Stimulated activated CD4-positive, alpha-beta T cell treated with anti-CD3 and anti-CD28 coated beads, Interleukin-12 subunit alpha, Interleukin-12 subunit beta, amount 100 ng/mL, for 4 hours (primary cell): ENCODE measurements at places on chromosomes 12 and 14.

GRCh38 chr12:119480551-119480950 lies 113.0 kb upstream of the TMEM233 start:
- no peak for DNase-seq

GRCh38 chr14:74490486-74490885 lies 2.6 kb downstream of the NPC2 start:
- no peak for DNase-seq

DNA sequence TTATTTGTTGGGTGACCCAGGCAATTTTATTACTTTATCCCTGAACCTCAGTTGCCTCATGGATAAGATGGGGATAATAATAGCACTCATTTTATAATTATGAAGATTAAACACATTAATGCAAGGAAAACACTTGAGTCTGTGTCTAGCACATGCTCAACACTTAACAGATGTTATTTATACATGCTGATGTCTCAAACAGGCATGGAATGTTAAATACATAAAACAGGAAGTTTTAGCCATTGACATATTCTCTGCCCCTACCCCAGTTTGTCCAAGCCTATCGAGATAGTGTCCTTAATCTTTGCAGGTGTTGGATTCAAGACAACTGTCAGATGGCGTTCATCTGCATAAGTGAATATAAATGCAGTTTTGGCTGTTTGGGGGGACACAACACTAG lies 109.8 kb downstream of the SCAF11 start:
- DNase-seq, result no peak

- DNase-seq, result no peak
Measured at GRCh38 chr14:35304812-35305462, 12.8 kb downstream of the PSMA6 start.

DNA sequence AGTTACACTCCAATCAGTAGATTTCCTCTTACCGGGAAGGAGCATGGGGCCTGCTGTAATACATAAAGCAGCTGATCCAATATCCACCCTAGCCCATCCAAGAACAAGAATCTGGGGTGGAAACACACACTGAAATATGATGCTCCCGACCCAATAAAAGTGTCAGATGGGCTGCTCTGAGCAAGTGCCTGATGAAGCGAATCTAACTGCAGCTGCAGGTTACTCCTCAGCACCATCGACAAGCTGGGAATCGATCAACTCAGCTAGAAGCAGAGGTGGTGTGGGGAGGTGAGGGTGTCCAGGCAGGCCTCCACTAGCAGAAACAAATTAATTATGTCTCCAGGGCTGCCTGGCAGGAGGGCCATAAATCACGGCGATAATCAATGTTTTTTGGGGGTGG lies 64.0 kb upstream of the WSCD2 start:
- DNase-seq, result no peak

DNA sequence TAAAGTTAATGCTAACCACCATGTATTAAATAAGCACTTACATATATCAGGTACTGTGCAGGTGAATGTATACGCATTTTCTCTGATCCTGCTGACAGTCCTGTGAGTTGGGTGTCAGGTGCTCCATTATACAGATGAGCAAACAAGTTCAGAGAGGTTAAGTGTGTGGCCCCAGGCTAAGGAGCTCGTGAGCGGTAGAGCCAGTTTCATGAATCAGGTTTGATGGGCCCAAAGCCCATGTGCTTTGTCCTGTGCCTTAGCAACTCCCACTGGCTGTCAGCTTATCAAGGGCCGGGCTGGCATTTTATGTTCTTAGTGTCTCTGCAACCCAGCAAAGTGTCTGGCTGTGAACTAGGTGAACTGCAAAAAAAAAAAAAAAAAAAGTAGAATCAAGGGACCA lies 701.2 kb upstream of the TBX3 start:
- DNase-seq, result no peak

- DNase-seq, result no peak
Measured at GRCh38 chr14:61368781-61369453, 47.5 kb downstream of the PRKCH start.

GRCh38 chr12:132568826-132569480 lies 41.4 kb downstream of the LRCOL1 start:
- no peak for DNase-seq

DNA sequence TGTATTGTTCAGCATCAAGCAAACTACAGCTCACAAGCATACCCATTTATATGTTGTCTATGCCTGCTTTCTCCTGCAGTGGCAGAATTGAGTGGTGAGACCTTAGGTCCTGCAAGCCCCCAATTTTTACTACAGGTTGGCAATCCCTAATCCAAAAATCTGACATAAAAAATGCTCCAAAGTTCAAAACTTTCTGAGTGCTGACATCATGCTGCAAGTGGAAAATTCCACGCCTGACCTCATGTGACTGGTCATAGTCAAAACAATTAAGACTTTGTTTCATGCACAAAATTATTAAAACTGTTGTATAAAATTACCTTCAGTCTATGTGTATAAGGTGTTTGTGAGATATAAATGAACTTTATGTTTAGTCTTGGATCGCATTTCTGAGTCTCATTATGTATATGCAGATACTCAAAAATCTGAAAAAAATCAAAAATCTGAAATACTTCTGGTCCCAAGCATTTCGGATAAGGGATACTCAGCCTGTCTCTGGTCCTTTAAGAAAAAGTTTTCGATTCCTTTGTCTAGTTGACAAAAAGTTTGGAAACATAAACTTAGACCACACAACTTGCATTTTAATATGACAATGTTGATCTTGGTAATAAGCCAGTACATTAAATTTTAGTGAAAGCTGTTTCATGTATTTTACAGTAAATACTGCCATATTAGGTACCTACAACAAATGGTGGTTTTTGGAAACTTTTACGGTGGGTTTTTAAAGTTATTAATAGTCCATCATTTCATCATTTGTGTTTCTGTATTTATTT lies 81.5 kb downstream of the AEBP2 start:
- DNase-seq, result no peak

DNA sequence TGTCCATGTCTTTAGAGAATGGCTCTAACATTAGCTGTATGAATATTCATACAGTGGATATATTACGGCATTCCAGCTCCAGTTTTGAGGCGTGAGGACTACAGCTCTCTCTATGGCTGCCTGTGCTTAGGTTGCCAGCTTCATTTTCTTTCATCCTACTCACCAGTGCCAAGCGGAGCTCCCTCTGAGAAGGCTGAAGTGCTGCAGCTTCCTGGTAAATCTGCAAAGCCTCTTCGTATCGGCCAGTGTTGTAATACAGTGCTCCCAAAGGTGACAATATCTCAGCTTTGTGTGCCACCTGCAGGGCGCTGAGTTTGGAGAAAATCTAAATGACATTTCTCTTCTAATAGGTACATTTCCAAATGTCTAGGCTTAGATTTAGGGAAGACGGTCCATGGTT lies 19.8 kb upstream of the OVCH1 start:
- no peak for DNase-seq

GRCh38 chr12:132593521-132593920 lies 16.9 kb downstream of the LRCOL1 start:
- no peak for DNase-seq

GRCh38 chr12:33763331-33763730 lies 259.0 kb upstream of the ALG10 start:
- DNase-seq, result no peak

DNA sequence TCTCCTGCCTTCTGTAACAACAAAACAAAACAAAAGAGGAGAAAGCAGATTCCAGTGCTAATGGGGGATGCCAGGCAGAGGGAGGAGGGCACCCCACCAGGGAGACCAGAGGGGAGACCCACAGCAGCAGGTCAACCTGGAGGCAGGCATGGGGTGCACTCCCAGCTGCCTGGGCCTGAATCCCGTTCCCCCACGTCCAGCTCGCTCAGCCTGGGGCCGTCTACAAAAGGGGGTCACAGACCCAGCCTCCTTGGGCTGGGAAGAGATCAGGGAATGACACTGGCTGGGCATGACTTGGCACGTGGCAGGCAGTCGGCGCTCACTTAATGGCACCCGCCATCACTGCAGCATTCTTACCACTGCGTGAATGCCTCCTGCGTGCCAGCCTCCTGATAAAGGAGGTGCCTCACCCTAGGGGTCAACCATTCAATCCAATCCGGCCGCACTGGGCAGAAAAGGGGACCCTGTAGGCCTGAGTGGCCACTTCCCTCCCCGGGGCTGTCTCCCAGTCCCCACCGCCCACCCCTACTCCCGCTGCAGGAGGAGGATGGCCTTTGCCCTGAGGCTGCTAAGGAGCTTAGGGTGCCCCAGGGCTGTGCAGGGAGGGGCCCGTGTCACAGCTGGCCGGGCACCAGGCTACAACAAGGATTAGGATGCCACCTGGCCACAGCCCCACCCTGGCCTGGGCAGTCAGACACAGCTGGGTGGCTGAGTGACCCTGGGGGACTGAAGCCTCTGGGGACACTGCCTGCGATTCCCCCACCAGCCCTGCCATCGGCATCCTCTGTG lies 87.5 kb downstream of the NCOR2 start:
- DNase-seq, result no peak

- no peak for DNase-seq
Measured at GRCh38 chr12:114743799-114744198, 59.8 kb upstream of the TBX3 start.

GRCh38 chr12:102169922-102170621 lies 27.6 kb downstream of the PMCH start:
- DNase-seq, result no peak

DNA sequence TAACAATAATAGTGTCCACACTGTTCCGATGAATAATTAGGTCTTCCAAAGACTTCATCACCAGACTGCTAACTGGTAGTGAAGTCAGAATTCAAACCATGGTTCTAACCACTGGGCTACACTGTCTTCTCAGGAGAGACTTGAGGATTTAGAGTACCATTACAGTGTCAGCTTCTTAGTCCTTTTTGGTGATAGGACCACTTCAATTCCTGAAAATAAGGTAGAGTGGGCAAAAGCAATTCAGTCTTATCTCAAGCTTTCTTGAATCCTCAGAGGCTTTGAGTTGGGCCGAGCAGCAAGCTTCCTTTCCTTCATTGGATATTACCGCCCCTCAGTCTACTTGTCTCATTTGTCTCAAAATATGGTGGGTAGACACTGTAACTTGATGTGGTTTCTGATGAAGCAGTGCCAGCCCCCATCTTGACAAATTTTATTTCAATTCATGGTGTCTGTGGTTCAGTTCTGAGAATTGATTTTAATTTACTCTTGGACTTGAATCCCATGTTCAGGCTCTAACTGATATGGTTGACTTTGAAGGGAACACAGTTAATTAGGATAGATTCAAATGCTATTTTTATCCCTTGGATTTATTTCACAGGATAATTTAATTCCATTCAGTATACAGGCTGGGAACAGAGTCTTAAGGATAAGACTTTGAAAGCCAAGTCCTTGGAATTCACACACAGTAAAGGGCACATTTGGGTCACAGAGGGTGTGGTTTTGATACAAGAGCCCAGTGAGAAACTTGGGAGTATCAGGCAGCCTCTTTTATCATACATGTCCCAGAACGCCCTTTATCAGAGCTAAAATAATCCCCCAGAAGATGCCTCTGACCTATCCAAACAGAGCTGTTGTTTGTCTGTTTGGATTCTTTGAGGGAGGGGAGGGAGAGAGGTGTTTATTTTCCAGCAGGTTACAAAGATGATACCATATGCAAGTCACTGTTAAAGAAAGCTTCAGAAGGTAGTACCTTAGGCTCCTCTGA lies 167.3 kb downstream of the PRKCH start:
- no peak for DNase-seq

DNA sequence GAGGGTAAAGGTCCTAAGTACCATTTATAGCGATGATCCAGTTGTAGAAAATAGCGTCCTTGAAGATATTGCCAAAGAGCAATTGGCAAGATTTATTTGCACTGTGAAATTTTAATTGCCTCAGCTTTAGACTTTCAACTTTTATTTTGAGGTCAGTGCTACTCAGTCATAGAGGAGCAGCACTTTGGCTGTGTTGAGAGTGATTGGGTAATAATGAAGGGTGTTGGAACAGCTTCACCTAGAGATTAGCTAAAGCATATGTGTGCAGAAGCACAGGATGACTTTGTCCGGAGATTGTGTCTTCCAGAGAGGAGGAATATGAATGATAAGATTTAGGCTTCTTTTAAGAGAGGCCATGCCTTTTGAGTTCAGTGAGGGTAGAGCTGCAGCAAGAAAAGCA lies 164.8 kb downstream of the NPAS3 start:
- DNase-seq, result no peak

DNA sequence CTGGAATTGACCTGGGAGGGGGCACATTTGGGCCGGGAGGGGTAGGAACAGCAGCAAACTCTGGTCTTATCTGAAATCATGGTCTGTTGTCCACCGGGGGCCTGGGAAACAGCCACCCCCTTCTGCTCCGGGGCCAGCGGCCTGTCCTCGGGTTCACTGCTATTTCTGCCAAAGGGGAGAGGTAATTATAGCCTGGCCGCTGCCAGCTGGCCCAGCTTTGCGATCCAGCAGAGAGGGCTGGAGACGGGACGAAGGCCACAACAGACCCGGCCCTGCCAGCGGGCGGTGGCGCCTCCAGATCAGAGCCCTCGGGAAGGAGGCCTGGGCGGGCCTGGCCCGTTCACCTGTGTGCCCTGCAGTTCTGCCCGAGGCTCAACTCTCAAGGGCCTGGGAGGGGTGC lies at the start of gene C14orf180:
Gene C14orf180, plus strand, starts transcription at position 258 of the 400 bp plus-strand sequence. CDS start 6,667 bp downstream, outside the sequence.
- no peak for DNase-seq

DNA sequence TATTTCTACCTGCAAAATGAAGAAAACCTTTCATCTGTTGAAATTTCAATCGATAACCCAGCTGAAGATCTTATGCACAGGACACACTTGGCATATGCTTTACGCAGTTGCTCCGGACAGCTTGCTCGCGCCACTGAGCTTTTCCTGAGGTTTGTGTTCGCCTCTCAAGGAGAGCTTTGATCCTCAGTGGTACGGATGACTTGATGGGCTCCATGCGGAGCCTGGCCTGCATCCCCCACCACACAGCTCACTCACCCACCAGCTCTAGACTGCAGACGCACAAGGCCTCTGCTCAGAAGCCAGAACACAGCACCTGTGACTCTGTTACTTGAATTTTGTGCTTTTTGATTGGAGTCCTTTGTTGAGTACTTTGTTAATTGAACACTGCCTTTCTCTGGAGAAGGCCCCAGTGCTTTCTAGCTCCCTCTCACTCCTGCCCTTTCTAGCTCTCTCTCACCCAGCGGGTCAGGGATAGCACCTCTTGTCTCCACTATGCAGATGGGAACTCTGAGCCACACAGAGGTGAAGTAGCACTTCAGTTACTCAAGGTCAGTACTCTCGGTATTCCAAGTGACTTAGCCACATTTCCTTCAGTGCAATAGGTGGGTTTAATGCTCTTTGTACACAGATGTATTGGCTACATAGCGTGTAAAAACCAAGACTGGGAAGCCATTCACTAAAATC lies 52.1 kb downstream of the TBC1D30 start:
- DNase-seq, result no peak

DNA sequence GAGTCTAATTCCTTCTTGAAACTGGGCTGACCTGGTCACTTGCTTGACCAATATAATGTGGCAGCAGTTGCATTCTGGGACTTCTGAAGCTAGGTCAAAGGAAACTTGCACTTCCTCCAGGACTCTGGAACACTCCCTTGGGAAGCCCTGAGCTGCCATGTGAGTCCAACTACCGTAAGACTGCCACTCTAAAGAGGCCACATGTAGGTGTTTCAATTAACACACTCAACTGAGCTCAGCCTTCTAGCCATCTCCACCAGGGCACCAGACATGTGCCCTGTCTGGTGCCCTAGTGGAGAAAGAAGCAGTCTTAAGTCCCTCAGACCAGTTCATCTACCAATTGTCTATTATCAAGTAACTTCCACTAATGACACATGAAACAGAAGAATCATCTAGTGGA lies 6.1 kb upstream of the TEP1 start:
- no peak for DNase-seq
